ENCODE measurements at places on chromosomes 1 and 21.

GRCh38 chr1:85454214-85454613 lies 10.7 kb downstream of the DDAH1 start:
- no peak for DNase-seq

GRCh38 chr1:230975636-230976035 lies 3.0 kb downstream of the TTC13 start:
- DNase-seq: no peak

GRCh38 chr1:33814166-33814565 lies 49.7 kb upstream of the HMGB4 start:
- DNase-seq: no peak

- no peak for DNase-seq
Observed at GRCh38 chr1:160570840-160571239, 8.5 kb downstream of the CD84 start.

- DNase-seq: no peak
Observed at GRCh38 chr1:101221945-101222429, 14.8 kb upstream of the S1PR1 start.

DNA sequence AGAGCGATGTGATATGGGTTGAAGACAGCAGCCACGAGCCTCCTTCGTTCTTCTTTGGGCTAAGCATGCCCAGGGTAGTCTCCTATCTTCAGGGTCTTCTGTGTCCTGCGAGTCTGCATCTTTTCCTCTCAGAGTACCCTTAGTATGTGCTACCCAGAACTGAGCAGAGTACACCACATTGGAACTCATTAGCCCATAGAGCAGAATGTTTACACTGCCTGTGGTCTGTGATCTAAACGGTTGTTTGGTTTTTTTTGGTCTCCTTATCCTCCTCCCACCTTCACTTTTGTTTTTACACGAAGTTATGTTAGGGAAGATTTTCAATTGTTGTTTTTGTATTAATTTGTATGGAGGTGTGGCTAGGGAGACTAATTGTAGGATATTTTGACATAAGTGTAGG lies 126.4 kb downstream of the NEK7 start:
- no peak for DNase-seq

DNA sequence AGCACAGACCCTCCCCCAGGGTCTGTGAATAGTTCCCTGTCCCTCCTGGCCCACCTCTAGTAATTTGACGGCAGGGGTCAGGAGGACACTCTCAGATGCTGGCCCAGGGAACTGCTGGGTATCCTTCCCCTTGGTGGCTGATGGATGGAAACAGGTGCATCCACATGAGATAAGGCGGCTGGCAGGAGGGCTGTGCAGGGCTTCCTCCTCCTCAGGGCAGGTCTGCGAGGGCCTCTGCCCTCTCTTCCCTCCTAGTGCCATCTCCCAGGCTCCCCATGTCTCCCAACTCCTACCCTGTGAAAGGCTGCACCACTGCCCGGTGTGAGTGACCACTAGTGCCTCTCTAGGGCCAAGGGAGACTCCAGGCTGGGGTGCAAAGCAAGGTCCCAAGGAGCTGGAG lies 123.9 kb downstream of the GLIS1 start:
- peak; percentile 8 for DNase-seq

- DNase-seq: peak; percentile 60
Observed at GRCh38 chr1:58576325-58576726, 726 bp downstream of the TACSTD2 start.

- DNase-seq: no peak
Observed at GRCh38 chr1:203273869-203274602, 31.3 kb upstream of the BTG2 start.

DNA sequence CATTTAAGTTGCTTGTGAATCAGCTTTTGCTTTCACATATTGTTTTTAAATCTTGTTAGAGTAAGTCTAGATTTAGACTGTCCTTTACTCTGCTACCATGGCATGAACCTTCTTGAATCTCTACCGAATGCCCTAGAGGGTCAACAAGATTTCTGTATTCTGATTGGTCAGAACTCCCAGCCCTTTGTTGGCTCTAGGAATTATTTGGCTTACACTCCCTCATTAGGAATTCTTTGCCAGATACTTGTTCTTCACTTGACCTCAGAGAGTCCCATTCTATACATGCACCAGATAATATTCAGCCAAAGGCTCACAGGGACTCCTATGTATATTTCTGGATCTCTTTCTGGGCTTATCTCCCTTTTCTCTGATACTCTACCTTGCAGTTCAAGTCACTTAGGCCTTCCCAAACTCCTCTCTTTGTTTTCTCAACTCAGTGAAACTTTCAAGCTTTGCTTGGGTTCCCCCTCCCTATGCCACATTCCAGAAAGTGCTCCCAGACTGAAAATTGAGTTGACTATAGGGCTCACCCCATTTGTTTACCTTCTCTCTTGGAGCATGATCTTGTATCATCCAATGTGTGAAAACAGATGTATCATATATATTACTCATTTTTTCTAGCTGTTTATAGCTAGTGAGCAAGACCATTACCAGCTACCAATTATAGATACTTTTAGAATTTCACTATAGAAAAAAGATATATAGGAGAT lies 405.0 kb downstream of the PLPP3 start:
- no peak for DNase-seq

DNA sequence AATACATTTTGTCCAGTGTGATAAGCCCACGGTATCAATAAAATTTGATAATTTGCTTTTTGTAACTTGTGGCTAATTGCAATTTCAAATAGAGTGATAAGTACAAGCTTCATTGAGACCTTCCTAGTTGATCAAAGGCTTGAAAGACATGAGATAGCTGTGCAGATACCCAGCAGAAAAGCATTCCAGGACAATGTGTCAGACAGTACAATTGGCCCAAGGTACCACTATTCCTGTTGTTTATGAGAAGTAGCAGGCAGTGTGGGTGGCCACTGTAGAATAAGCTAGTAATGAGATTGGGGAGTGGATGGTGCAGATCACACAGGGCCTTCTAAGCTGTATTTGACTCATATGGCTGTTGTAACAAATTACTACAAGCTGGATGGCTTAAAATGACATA lies 182.2 kb downstream of the AMY1C start:
- no peak for DNase-seq

- DNase-seq: no peak
Observed at GRCh38 chr1:235351441-235351840, 15.8 kb upstream of the TBCE start.

- peak; percentile 57 for DNase-seq
Observed at GRCh38 chr1:3283849-3284248, 170.6 kb upstream of the ARHGEF16 start.

DNA sequence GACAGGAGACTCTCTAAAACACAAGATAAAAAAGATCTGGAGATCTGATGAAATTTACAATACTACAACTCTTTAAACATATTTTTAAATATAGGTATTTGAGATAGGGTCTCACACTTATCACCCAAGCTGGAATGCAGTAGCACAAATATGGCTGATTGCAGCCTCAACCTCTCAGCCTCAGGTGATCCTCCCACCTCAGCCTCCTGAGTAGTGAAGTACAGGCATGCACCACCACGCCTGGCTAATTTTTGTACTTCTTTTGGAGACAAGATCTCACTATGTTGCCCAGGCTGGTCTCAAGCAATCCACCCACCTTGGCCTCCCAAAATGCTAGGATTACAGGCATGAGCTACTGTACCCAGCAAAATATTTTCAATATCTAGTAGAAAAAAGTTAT lies 170.0 kb upstream of the NR5A2 start:
- DNase-seq: no peak

DNA sequence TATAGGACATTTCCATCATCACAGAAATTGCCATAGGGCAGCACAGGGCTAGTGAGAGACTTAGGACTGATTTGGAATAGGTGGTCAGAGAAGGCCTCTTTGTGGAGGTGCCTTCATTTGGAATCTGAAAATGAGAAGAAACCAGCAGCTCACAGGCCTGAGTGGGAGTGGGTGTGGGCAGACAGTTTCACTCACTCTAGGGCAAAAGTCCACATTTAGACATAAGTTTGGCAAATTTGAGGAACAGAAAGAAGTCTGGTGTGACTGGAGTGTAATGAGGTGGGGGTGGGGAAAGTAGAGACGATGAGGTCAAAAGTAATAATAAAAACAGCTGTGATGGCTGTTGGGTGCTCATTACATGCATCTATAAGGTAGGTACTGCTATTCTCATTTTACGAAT lies 22.4 kb upstream of the BCAR3 start:
- no peak for DNase-seq

GRCh38 chr1:61171974-61172373 lies 89.6 kb downstream of the NFIA start:
- no peak for DNase-seq

GRCh38 chr1:99084562-99084961 lies 79.9 kb upstream of the PLPPR5 start:
- no peak for DNase-seq

DNA sequence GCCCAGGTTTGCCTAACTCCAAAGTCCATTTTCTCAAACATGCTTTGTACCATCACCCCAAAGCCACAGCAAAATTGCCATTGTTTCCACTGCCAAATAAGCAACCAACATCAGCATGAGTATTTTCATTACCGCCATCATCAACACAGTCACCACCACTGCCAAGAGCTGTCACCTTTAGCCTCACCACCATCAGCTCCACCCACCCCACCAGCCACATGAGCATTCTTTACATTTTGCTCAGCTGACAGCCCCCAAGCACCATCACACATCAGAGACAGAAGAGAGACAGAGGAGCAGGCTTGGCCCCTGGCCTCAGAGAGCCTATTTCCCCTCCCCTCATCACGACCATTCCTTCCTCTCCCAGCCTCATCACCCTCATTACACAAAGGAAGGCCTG lies 42.7 kb downstream of the TAS1R2 start:
- no peak for DNase-seq

Measured in activated CD8-positive, alpha-beta memory T cell treated with anti-CD3 and anti-CD28 coated beads, Interleukin-2, amount 50 U/mL, for 48 hours (primary cell).